ENCODE measurements at places on chromosomes 5 and 9.

- DNase-seq, result no peak
Measured at GRCh38 chr9:134130503-134131375, 5.1 kb upstream of the WDR5 start.

- peak; percentile 20 for DNase-seq
Measured at GRCh38 chr5:121949885-121950284, 11.9 kb upstream of the SRFBP1 start.

DNA sequence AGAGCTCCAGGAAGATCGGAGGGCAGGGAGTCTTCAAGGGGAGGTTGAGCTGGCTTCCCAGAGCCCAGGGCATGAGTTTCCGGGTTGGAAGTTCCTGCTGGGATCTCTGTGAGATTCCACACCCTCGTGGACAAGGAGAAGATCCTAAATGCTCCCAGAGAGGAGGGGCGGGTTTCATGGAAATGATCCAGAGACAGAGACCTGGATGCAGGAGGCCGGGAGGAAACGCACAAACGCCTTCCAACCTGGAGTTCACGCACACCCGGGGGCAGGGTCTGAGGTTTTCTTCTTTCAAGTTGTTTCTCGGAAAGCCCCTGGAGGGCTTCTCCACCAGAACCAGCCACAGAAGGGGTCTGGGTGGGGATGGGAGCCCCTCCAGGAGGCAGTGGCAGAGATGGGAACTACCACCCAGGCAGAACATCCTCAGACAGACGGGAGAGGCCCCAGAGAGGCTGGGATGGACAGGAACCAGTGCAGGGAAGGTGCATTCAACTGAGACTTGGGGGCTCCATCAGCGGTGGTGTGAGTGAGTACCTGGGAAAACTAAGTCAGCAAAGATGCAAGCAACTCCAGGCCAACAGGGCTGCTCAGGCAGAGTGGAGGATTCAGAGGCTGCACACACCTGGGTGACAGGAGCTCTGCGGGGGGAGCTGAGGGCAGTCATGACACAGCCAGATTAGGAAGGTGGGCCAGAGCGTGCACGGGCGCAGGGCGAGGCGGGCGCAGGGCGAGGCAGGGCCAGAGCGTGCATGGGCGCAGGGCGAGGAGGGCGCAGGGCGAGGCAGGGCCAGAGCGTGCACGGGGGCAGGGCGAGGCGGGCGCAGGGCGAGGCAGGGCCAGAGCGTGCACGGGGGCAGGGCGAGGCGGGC is 52.1 kb upstream of the EXOC3 start:
- DNase-seq, result no peak

DNA sequence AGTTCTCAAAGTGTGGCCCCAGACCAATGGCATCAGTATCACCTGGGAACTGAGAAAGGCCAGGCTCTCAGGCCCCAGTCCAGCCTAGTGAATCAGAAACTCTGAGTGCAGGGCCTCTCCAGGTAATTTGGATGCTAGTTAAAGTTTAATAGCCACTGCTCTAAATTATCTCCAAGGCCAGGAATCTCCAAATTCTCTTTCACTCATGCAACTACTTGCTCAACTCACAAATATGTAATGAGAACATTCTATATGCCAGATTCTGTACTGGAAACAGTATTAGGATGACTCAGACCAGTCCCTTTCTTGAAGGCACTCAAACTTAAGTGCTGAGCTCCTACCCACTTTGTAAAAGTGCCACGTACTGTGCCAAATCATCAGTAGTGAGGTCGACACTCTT is 84.6 kb downstream of the PAPPA start:
- no peak for DNase-seq

GRCh38 chr5:176131771-176132170 is 106.5 kb upstream of the SIMC1 start:
- DNase-seq, result no peak

DNA sequence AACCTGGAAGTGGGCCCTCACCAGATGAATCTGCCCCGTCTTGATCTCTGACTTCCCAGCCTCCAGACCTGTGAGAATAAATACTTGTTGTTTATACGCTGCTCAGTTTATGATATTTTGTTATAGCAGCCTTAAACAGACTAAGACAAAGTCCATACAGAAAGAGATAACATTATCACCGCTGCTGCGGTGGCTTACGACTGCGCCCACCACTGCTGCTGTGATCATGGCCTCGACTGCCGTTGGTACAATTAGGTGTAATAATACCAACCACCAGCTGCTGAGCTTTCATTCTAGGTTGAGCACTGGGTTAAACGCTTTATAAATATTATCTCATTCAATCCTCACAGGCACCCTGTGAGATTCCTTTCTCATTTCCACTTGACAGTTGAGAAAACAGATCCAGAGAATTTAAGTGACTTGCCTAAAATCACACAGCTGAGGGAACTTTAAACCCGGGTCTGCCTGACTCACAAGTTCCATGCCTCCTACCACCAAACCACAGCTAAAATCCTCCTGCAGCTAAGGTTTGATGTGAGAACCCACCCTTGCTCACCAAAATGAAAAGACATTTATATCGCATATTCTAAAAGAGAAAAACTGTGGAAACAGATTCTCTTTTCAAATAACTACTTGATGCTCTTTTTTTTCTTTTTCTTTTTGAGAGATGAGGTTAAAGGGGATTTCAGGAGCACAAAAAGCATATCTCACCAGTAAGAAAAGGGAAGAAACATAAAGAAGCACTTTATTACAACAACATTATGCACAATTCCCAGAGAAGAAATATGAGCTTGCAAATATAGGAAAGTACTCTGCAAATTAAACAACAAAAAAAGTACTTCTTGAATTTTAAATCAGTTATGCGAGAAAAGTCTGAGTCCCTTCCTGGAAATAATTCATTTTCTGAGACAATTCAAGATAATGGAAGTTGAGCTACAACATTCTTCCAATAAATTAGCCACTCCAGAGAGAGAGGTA is 23.9 kb downstream of the GOLM1 start:
- no peak for DNase-seq

GRCh38 chr9:70073193-70073592 is 29.5 kb downstream of the MAMDC2 start:
- no peak for DNase-seq

GRCh38 chr9:130665431-130666392 is 1.3 kb downstream of the PRDM12 start:
- no peak for DNase-seq

- DNase-seq, result no peak
Measured at GRCh38 chr5:18395126-18396110, 761.2 kb downstream of the TAF11L14 start.

- no peak for DNase-seq
Measured at GRCh38 chr9:131226226-131226625, 50.1 kb downstream of the FAM78A start.
